ENCODE measurements at places on chromosomes 12 and 14.
A peak's percentile ranks its signal among the peaks of the same experiment; 100 is the strongest.

GRCh38 chr12:19529951-19530636 lies 90.8 kb downstream of the AEBP2 start:
- no peak for DNase-seq

DNA sequence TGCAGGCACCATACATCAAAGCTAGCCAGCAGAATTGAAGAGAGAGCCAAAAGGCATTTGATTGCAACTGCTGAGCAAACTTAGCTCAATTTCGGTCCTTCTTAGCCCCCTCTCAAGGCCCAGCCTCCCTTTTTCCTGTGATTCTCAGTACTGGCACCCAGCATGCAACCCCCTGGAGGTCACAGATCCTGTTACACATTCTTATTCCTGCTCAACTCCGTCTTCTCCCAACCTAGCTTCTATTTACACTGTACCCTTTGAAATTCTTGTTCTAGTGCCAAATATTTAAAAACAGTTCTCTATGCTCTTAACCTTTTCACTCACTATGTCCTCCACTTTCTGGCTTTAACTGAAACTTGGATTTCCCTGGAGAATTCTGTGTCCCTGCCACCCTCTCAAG lies 131.3 kb upstream of the CPSF6 start:
- DNase-seq = no peak

GRCh38 chr14:51609251-51609954 lies 42.3 kb upstream of the FRMD6 start:
- DNase-seq = no peak

GRCh38 chr12:51815571-51815970 lies 32.9 kb downstream of the FIGNL2 start:
- no peak for DNase-seq

DNA sequence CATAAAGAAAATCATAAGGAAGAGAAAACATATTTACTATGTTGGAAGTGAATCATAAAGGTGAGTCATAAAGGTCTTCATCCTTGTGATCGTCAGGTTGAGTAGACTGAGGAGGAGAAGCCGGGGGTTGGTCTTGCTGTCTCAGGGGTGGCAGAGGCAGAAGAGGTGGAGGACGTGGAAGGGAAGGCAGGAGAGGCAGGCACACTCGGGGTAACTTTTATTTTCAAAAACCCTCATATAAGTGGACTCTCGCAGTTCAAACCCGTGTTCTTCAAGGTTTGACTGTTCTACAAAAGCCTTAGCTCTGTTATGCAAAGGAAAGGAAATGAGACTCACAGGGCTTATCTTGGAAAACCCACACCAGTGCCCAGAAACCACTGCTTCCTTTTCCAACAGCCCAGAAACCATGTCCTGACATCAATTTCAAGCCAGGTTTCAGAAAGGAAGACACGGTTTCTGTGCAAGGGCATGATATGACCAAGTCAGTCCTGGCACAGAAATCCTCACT lies 14.0 kb downstream of the SMCO2 start:
- DNase-seq = no peak

DNA sequence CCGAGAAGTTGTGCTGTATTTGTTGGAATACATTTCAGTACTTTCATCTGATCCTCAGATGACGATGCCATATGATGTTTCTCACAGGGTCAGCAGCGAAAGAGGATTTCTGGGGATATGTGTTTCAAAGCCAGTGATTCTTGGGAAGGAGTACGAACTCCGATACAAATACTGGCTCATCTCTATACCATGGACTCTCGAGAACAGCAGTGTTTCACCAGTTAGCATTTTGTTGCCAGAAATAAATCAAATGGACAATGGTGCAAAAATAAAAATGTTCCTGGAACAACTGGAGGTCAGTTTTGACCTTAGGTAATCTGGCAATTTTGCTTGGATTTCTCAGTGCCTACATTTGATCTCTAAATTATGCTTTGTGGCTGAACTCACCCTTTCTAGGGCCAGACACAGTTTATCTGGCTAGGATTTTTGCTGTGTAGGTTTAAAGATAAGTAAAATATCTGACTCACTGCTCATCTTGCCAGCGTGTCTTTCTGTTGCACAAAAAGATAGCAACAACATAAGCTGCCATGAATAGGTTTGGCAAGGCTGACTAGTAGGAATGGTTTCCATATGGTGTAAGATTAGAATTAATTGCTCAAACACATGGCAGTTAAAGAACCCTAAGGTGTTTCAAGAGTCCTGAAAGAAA lies 11.0 kb upstream of the MGP start:
- DNase-seq = no peak

DNA sequence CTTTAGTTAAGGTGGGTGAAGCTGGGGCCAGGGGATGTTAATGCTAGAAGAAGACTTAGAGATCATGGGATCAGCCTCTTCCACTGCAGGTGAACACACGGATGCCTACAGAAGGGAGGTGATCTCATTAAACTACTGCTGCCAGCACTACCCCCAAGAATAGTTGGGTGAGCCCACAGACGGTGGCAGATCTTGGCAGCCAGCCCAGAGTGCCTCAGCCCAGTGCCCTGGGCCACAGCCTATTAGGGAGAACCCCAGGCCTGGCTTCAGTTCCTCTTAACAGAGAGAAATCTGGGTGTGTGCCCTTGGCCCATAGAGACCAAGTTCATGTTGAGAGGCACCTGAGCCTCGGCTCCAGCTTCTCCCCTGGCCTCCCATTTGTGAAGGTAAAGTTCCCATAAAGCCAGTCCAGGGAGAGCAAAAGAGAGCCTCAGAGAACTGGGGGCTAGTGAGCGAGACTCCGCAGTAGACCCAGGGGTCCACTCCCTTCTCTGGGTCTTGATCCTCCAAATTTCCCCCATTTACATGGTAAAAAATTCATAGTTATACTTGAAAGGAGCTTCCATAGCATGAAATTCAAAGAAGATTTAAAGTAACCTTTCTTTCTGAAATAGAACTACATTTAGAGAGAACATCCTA lies 125.0 kb upstream of the CCND2 start:
- peak; percentile 40 for DNase-seq

GRCh38 chr12:6768437-6768914 lies 2.3 kb downstream of the PTMS start:
- DNase-seq = no peak

- no peak for DNase-seq
Observed at GRCh38 chr14:104383996-104384775, 195.4 kb upstream of the C14orf180 start.

- DNase-seq = no peak
Observed at GRCh38 chr12:64385019-64385418, 5.5 kb downstream of the C12orf56 start.

All from effector CD4-positive, alpha-beta T cell (primary cell).